ENCODE measurements at places on chromosomes 1 and 21.

DNA sequence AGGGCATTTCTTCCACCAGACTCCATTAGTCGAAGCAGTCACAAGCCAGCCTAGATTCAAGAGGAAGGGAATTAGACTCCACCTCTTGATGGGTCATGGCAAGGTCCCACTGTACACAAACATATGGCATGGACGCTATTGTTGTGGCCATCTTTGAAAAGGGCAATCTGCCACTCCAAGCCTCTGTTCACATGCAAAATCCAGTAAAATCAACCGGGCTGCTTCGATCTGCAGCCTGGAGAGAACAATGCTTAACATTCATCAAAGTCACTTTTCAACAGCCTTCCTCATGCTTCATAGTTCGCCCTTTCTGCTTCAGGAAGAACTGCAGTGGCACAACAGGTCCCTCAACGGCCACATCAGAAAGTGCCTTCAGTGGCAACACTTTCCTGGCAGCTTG is 28.0 kb upstream of the GJB5 start:
- DNase-seq: no peak

GRCh38 chr1:164725401-164725800 is 166.4 kb downstream of the PBX1 start:
- DNase-seq: no peak

DNA sequence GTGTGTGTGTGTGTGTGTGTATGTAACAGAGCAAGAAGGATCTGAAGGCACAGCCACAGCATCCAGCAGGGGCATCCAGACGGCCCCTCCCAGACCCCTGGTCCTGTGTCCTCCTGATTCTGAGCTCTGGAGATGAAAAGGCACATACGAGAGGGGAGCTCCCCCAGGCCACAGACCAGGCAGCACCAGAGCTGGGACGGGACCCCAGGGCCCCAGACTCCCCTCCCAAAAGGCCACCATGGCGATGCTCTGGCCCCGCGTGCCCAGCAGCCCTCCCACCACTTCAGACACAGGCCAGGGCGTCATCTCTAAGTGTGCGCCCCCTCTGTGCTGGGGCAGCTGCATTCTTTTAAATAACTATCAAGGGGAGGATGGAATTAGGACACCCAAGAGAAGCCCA is 245.8 kb downstream of the MATN1 start:
- no peak for DNase-seq

DNA sequence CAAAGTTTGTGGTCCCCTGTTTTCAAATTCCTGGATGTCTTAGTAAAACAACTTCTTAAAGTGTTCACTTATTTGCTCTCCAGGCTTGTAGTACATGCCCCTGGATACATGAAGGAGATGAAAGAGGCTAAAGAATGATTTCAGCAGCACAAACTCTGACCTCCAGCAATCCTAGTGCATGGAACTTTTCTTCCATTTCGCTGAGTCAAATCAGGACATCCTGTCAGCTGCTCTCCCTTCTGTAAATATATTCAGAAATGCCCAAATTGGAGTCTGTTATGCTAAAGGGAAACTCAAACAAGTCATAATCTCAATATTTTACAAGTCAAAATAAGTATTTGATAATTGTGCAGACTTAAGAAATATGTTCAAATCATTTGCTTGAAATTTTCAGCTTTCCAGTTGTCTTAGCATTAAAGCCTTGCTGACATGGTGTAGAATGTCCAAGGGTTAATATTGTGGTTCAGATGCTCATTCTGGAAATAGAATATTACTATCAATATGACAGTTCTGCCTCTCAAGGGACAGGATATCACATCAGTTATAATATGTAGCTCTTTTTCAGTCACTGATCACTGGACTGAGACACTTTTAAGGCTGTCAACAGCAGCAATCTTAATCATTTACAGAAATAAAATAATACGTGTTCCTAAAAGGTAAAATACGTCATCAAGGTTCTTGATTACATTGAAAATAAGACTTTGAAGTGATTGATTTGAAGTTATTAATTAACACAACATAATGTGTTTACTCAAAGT is 1157.3 kb downstream of the PLA2G4A start:
- DNase-seq: no peak

GRCh38 chr1:153354515-153355193 is 3.0 kb upstream of the S100A9 start:
- no peak for DNase-seq

GRCh38 chr1:23727362-23727811 is 15.9 kb upstream of the ELOA start:
- DNase-seq: no peak

DNA sequence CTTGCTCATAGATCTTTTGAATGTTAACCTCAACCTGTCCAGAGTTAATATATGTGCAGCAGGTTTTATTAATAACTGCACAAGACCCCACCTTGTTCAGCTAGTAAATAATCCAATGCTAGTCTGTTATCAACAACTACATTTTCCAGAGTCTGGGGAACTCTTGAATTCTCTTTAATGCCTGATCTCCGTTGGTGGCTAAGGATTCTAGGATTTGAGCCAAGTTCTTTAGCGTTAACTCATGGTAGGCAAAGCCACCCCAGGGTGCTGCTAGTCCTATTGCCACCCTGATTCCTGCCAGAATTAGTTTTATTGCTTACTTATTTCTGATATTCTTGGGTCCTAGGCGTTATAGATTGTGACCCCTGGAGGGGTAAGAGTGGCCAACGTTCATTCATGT is 12.8 kb downstream of the BACE2 start:
- DNase-seq: no peak

GRCh38 chr1:164183854-164184635 is 374.9 kb upstream of the PBX1 start:
- no peak for DNase-seq

Measured in stimulated activated CD8-positive, alpha-beta memory T cell treated with anti-CD3 and anti-CD28 coated beads, Interleukin-2, amount 100 ng/mL, for 1 hour (primary cell).